ENCODE measurements at places on chromosomes 12 and 14. TPM values are rescaled to one million over a fixed set of nuclear protein-coding genes. Genes with fewer than 3 reads are reported as not detected.

CIPC gene
- total RNA-seq, result 13.6 TPM

CHGA gene
- total RNA-seq, result not detected

PIWIL1 gene
- not detected for total RNA-seq

AKAP3 gene
- 1.7 TPM for total RNA-seq

KCNJ8 gene
- 9.1 TPM for total RNA-seq

TNFAIP2 gene
- total RNA-seq, result 69.0 TPM

GPR162 gene
- total RNA-seq, result 6.6 TPM

PTGDR gene
- 2.6 TPM for total RNA-seq

CCDC38 gene
- total RNA-seq, result not detected

KIF5A gene
- 2.1 TPM for total RNA-seq

KRT72 gene
- total RNA-seq, result not detected

KRT80 gene
- total RNA-seq, result 0.65 TPM

PIK3C2G gene
- not detected for total RNA-seq

NFATC4 gene
- total RNA-seq, result 76.4 TPM

CLEC4C gene
- total RNA-seq, result not detected

WBP11 gene
- 21.6 TPM for total RNA-seq

ADIPOR2 gene
- 43.9 TPM for total RNA-seq

HOXC9 gene
- total RNA-seq, result 0.40 TPM

PLEKHG7 gene
- not detected for total RNA-seq

KCNK13 gene
- total RNA-seq, result 0.07 TPM

SLCO1B3 gene
- total RNA-seq, result not detected

INSM2 gene
- total RNA-seq, result not detected

SLC17A8 gene
- total RNA-seq, result not detected

All from smooth muscle cell of the pulmonary artery (primary cell).